Osteocyte (in vitro differentiated cells): ENCODE measurements at places on chromosomes 2 and 18.

DNA sequence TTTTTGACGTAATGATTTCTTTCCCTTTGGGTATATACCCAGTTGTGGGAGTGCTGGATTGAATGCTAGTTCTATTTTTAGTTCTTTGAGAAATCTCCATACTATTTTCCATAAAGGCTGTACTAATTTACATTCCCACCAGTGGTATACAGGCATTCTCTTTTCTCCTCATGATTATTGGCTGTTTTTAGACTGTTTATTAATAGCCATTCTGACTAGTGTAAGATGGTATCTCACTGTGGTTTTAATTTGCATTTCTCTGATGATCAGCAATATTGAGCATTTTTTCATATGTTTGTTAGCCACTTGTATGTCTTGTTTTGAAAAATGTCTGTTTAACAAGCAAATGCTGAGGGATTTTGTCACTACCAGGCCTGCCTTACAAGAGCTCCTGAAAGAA lies 9.2 kb upstream of the CD28 start:
- DNase-seq, result no peak

- DNase-seq, result no peak
Measured at GRCh38 chr2:235643680-235644511, 150.1 kb downstream of the AGAP1 start.

DNA sequence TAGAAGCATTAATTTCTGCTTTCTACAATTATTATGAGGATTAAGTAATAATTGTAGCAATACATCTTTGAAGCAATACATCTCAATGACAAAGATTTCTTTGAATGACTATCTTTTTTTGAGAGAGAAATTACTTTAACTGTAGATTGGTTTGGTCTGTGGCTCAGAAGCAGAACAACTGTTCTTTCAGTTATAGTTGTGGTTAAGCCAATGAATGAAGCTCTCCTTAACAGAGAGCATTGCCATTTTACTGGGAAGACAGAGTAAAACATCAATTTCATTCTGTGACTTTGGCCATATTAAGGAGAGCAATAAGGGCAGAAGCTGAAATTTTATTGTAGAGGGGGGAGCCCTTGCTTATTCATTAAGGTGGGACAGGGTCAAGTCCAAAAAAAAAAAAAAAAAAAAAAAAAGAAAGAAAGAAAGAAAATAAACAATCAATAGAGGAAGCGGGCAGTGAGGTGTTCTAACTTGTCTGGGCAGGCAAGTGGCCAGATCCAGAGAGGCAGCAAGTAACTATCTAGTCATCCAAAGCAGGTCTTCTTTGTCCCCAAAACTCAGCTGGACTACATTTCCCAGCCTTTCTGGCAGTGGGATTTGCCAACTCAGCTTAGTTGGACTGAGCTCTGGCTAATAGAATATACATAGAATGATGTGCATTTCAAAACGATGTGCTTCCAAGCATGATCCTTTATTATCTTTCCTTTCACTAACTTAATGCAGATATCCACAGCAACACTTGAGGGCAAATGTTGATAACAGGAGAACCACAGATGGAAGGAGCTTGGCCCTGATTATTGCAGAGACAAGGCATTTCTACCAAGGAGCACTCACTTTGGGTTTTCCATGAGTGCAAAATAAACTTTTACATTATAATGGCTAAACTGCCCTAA lies 462.7 kb upstream of the CDH20 start:
- no peak for DNase-seq

DNA sequence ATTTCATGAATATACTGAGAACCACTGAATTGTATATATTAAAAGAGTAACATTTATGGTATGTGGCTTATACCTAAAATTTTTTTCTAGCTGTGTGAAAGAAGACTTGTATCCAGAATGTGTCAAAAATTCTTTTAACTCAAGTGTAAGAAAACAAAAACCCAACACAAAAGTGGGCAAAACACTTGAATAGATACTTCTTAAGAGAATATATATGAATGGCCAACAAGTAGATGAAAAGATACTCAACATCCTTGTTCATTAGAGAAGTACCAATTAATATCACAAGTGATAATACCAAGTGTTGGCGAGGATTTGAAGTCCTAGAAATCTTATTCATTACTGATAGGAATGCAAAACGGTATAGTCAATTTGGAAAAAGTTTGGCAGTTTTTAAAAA lies 107.2 kb upstream of the MYO3B start:
- DNase-seq, result no peak

DNA sequence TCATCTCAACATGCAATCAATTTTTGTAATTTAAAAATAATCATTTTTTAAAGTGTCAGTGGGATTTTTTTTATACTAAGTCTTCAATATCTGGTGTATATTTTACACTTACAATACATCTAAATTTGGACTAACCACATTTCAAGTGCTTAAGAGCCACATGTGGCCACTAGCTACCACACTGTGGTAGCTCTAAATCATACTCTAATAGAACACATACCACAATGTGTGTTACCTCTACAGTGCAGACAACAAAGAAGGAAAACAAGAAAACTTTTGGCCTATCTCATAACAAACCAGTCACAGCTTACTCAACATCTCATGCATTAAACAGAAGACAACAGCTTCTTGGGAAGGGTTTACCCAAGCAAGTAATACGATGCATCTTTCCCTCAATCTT lies 24.5 kb downstream of the PIAS2 start:
- DNase-seq, result no peak
